Activated CD4-positive, alpha-beta memory T cell treated with anti-CD3 and anti-CD28 coated beads for 36 hours (primary cell): ENCODE measurements at places on chromosomes 1 and 21. TPM values are rescaled to one million over a fixed set of nuclear protein-coding genes. Genes with fewer than 3 reads are reported as not detected.

The SEMA4A gene
- total RNA-seq, result 75.1 TPM

The PADI1 gene
- total RNA-seq, result not detected

The TP73 gene
- 0.62 TPM for total RNA-seq

The ALX3 gene
- total RNA-seq, result not detected

The ATAD3C gene
- 1.2 TPM for total RNA-seq

The INSRR gene
- 0.05 TPM for total RNA-seq

The TMEM63A gene
- 59.1 TPM for total RNA-seq

The KCNN3 gene
- 0.14 TPM for total RNA-seq

The FMOD gene
- total RNA-seq, result 1.9 TPM

The CYP4B1 gene
- not detected for total RNA-seq

The KRTAP19-3 gene
- total RNA-seq, result not detected

The SLC6A17 gene
- 0.02 TPM for total RNA-seq

The OR10J4 gene
- not detected for total RNA-seq

The F13B gene
- total RNA-seq, result not detected

The REN gene
- total RNA-seq, result not detected

The BROX gene
- 37.4 TPM for total RNA-seq

The NR0B2 gene
- not detected for total RNA-seq
